GM12864 (cell line): ENCODE measurements at places on chromosomes 6 and 20.

- no peak for DNase-seq
These were observed 68.5 kb upstream of the SASH1 start for GRCh38 chr6:148273962-148274752.

DNA sequence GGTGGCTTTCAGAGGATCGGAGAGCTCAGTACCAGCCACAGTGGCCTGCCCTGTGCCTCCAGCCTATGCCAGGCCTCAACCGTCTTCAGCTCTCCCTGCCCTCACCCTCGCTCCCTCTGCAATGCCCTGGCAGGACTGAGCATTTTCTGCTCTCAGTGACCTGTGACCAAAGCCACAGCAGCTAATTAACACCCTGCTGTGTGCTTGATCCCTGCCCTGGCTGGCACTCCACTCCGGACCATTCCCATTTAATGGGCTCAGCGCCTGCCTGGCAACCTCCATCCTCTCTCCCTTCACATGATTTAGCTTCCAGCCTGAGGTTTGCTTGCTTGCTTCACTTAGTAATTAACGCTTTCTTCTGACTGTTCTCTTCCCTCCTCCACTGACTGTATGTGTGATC lies 287.5 kb downstream of the LRFN2 start:
- no peak for DNase-seq

DNA sequence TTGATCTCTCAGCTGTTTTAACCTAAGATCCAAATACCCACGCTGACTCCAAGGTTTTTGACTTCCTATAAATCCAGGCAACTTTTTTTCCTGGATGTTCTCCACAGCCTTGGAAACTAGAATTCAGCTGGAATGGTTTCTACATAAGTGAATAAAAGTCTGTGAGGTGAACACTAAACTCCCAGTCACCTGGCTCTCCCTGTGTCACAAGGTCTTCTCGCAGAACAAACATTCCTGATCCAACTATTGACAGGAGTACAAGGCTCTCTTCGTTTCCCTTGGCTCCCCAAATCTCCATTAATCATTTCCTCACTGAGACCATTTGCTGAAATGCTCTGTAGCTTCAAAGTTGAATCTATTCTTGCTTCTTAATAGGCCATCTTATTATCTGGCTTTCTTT lies 265.7 kb downstream of the ADGRG6 start:
- DNase-seq = no peak

- DNase-seq = no peak
These were observed 46.4 kb upstream of the PMEPA1 start for GRCh38 chr20:57756213-57756612.

DNA sequence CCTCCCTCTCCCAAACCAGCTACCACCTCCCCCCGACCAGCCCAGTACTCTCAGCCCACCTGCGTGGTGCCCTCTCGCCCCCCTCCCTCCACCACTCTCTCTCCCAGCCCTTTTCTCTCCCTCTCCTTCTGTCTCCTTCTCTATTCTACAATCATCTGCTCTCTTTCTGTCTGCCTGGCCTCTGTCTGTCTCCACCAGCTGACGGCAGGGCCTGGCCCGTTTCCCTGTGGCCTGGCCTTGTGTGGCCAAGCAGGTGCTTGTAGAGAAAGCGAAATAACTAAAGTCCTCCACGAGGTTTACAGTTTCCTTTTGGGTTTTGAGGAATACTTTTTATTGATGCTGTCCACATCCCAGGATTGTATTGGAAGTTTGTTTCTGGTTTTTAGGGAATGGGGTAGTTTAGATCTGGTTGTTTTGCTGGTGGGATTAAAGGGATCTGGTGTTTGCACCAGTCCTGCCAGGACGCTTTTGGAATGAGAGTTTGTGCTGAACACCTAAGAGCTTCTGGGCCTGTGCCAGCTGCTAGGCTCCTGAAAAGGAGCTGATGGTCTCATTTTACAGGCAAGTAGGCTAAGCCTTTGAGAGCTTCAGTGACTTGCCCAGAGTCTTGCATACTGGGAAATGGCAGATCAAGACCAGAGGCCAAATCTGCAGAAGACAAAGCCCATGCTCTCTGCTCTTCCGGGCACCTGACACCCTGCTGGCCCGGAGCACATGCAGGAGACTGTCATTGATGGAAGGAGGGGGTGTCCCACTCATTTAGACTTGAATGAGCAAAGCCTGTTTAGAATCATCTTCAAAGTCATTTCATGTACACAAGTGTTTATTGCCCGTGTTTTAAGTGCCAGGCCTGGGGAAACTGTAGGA lies 161.7 kb downstream of the SYCP2 start:
- no peak for DNase-seq

DNA sequence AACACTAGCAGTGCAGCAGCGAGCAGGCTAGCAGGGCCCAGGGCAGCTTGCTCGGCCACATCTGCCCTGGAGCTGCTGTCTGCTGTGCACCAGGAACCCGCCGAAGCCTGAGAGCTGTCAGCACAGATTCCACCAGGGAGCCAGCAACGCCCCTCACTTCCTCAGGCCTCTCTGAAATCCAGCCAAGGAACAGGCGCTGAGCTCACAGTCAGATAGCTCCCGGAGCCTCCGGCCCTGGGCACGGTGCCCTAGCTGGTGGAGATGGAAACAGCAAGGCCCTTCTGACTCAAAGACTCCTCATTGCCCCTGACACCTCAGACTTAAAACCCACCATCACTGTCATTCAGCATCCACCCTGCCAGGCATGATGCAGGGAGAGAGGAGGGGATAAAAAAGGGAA lies 839.4 kb downstream of the MAFB start:
- no peak for DNase-seq

GRCh38 chr6:109799129-109799528 lies 108.0 kb downstream of the FIG4 start:
- DNase-seq = no peak

GRCh38 chr20:63254606-63255384 lies 532 bp upstream of the NKAIN4 start:
- DNase-seq = no peak

- no peak for DNase-seq
These were observed 199.7 kb downstream of the FOXC1 start for GRCh38 chr6:1809291-1809988.

DNA sequence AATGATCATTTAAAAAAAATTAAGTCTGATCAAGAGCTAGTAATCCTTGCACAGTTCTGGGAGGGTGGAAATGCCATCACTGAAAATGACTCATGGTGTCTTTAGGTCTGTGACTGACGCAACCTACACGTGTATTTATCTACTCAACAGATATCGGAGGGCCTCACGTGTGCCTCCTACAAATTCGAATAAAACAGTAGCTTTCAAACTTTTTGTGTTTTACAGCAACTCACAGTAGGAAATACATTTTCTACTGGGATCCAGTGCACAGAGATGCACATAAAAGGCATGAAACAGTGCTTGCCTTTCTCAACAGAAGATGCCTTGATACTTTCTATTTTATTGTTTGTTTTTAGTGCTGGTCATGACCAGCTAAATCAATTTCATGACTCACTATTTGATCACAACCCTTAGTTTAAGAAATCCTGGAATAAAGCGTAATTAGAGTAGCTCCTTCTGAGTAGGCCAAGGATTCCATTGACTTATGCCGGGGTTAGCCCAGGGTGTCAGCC lies 210.0 kb upstream of the SNX9 start:
- DNase-seq = no peak

GRCh38 chr6:72283571-72283970 lies 338.3 kb upstream of the KCNQ5 start:
- no peak for DNase-seq

GRCh38 chr6:127566119-127566518 lies 10.9 kb upstream of the C6orf58 start:
- DNase-seq = no peak

DNA sequence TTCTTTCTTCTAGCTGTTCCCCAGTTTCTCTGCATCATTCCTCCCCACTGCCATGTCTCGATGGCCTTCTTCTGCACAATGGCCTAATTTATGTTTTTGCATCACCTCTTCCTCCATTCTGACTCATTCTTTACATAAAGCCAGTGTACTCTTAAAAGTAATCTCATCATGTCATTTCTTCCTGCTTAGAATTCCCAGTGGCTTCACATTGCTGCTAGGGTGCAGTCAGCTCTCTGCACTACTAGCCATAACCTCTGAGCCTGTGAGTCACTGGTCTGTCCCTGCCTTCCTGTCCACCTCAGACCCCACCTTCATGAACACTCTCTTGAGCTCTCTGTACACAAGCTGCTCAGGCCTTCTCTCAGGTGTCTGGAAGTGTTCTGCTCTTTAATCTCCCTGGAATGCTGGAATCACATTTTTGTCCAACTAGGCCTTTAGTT lies 24.1 kb upstream of the TRIM27 start:
- no peak for DNase-seq

- DNase-seq = peak; percentile 50
These were observed 129.4 kb upstream of the RIN2 start for GRCh38 chr20:19628570-19629134.

GRCh38 chr6:40383348-40384115 lies 203.6 kb downstream of the LRFN2 start:
- no peak for DNase-seq

DNA sequence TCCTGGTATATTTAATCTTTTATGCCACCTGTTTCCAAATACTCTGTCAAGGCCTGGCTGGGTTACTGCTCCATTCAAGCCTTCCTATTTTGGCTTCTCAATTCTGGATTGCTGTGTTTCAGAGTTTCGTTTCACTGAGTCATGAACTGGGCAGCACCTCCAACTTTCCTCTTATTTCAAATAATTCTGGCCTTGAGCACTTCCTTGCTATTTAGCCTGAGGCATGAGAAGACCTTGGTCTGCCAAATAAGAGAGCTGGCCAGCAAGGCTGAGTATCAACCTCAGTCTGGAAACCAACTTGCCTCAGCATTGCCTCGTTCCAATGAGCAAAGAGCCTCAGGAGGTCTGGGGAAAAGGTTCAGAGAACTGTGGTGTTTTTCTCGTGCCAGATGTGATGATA lies 66.6 kb downstream of the TNFAIP3 start:
- DNase-seq = no peak

GRCh38 chr6:152094992-152095592 lies 287.6 kb downstream of the ESR1 start:
- DNase-seq = no peak

DNA sequence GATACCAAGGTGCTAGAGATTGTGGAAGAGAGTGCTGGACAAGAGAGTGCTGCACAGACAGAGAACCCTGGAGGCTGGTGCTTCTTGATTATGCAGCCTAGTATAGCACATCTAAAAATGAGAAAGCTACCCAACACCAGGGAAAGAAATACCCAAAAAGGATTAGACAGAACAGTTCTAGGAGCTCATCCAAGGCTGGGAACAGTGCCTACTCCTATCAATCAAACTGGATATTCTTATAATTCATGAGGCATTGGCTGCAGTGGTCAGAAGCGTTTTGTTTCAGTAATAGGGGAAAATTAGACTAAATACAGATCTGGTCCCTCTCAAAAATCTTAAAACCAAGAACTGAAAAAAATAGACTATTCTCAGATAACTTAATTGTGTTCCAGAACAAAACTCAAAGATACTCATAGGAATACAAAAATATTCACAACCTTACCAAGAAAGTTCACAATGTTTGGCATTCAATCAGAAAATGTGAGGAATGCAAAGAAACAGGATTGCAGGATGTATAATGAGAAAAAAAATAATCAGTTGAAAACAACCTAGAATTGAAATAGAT lies 222.9 kb downstream of the EPHA7 start:
- DNase-seq = no peak

DNA sequence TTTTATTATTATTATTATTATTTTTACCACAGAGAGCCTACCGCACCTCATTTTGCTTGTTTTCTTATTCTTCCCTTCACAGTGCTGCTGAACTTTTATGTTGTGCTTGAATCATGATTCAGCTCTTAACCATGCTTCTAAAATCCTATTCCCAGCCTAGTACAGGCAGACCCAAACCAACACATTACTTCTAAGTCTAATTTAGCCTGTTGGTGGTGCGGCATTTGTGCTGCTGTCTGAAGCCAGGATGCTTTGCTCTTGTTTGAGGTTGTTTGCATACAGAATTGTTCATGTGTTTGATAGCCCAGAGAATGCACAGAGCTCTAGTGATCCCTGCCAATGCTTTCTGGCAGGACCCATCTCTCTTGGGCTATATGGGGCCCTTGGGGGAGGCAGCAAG lies 213.5 kb upstream of the KCNG1 start:
- DNase-seq = no peak

DNA sequence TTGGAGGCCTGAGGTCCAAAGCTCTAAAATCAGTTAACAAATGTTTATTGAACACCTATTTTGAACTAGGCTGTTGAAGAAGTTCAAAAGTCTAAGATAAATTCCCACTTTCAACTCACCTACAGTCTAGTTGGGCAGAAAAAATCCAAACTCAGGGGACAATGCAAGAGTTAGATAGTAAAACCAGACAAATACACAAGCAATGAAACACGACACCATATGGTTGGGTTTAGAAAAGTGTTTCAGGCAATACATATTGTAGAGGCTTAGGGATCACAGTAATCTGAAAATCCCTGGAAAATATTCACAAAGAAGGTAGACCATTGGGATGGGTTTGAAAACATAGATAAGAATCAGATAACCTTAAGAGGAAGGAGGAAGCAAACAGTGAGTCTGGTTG lies 1.3 kb upstream of the CARMIL1 start:
- no peak for DNase-seq

- DNase-seq = no peak
These were observed 11.8 kb downstream of the B4GALT5 start for GRCh38 chr20:49701916-49702315.

- no peak for DNase-seq
These were observed 64.6 kb upstream of the PIM1 start for GRCh38 chr6:37105148-37106050.

DNA sequence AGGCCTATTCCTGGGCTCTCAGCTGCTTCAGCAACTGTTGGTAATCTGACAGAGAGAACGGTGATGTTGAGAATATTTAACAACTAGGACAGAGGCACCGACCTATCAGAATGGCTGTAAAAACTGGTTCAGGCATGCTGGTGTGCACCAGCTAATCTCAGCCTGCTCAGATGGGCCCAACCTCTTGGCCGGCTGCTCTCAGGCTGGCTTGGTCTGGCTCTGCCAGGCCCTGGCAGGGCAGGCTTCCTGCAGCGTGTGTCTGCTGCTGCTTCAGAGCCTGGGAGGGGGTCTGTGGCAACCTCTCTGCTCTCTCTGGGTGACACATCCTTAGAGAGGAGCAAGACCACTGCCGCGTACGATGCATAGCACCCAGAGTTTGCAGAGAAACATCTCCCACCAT lies 4.8 kb downstream of the SLC2A12 start:
- DNase-seq = no peak

DNA sequence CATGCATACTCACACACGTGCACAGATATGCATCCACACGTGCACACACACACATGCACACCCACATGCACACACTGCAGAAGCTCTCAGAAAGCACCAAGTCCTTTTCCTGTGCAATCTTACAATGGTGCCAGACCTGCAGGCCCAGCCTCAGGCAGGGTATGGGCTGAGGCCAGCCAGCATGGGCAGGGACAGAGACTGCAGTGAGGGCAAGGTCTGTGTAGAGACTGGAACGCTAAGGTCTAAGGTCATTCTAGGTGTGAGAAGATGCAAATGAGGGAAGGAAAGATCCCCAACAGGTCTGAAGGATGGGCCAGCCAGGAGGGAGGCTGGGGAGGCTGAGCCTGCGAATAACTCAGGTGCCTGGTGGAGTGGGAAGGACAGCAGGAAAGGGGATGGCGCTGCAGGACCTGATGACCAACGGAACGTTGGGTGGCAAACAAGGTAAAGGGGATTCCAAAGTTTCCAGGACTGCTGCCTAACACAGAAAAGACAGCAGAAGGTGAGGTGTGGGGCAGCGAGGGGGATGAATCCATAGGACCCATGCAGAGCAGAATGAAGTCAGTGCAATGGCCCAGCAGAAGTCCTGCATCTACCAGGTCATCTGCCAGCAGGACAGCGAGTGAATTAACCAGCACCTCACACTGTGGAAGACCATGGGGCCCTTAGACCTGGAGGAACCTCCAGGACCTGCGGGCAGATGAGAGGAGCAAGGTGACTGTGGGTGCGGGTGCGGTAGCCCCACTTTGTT lies 67.0 kb downstream of the ABHD12 start:
- DNase-seq = no peak
